ENCODE measurements at places on chromosomes 5 and 9.

GRCh38 chr5:32274548-32275395 is 38.0 kb downstream of the MTMR12 start:
- DNase-seq: no peak

GRCh38 chr5:9653811-9654210 is 23.7 kb upstream of the TAS2R1 start:
- DNase-seq: no peak

DNA sequence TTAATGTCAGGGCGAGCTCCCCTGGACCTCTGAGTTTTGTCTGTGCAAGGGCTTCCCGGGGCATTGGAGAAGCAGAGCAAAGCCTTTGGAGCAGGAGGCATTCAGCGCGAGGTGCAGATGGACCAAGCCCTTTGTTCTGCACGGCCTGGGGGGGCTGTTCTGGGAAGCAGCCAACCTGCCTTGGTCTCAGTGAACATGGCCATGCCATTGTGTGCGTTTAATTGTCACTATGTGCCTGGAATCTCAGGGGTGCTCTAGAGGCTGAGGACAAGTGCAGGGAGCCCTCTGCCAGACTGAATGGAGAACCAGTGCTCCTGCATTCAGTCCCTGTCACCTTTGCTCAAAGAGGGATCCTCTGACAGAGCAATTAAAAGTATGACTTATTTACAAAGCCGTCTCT is 329.4 kb downstream of the IRX1 start:
- no peak for DNase-seq

GRCh38 chr9:134172198-134173126 is 8.1 kb upstream of the RNU6ATAC start:
- no peak for DNase-seq

- no peak for DNase-seq
Observed at GRCh38 chr9:80561526-80561925, 989.8 kb downstream of the TLE4 start.

- no peak for DNase-seq
Observed at GRCh38 chr9:8356406-8356805, 556.8 kb upstream of the DMAC1 start.
